CD4-positive, CD25-positive, alpha-beta regulatory T cell (primary cell): ENCODE measurements at places on chromosomes 16 and 17.

GRCh38 chr16:22219389-22220068 lies 13.5 kb downstream of the EEF2K start:
- no peak for DNase-seq

DNA sequence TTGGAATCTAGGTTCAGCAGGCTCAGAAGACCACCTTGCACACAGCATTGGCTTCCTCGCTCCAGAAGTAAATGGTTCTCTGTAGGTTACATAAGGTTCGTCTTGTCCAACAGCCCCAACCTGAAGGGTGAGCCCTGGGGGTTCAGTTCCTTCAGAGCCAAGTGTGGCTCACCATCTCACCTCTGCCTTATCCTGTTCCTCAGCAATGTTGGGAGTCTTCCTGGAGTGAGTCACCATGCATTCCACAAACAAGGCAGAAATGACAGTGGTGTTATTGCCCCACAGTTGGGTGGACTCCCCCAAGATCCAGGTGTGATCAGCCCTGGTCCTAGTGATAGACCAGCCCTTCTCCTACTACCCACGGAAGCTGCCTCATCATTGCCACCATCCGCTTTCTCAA lies 26.8 kb upstream of the SMPD3 start:
- DNase-seq = no peak

DNA sequence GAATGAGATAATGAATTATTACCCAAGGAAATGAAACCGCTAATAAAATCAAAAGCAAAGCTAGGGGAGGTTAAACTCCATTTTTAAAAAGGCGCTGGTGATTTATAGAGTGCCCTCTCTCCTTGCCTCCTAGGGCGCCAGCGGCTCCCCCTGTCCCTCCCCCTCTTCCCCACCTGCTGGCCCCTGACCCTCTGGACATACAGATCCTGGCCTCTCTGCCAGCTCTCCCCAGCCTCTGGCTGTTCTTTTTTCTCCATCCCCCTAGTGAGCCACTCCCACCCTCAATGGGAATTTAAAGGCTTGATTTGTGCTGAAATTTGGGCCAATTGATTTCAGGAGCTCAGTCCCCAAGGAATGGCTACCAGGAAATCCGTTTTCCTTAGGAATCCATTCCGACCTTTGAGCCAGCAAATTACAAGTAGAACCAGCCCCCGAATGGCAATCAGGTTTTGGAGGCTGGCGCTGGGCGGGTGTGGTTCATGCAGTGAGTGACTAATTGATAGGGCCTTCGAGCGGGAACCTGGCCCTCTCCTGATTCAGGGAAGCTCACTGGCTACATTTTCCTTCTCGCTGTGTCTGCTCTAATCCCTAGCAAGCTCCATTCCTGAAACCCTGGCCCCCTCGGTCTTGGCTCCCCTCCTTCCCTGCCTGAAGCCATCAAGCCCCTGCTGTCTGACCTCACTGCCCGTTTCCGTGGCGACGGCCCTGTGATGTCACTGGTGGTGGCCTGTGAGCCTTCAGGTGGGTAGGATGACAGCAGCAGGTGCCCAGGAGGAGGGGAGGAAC lies 141.9 kb upstream of the SDK2 start:
- no peak for DNase-seq

- DNase-seq = no peak
These were observed 669.1 kb upstream of the SALL1 start for GRCh38 chr16:51820176-51820575.

GRCh38 chr16:5615868-5616642 lies 518.5 kb upstream of the EEF2KMT start:
- DNase-seq = no peak

DNA sequence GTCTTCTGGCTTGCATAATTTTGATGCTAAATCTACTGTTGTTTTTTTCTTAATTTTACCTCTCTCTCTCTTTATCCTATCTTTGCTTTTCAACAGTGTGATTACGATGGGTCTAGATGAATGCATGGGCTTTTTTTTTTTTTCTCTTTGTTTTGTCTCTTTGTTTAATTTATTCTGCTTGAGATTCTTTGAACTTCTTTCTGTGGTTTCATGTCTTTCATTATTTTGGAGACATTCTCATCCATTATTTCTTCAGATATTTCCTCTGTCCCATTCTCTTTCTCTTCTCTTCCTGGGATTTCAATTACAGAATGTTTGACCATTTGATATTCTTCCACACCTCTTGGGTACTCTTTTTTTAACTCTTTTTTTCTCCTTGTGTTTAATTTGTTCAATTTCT lies 52.3 kb downstream of the CCDC182 start:
- no peak for DNase-seq

DNA sequence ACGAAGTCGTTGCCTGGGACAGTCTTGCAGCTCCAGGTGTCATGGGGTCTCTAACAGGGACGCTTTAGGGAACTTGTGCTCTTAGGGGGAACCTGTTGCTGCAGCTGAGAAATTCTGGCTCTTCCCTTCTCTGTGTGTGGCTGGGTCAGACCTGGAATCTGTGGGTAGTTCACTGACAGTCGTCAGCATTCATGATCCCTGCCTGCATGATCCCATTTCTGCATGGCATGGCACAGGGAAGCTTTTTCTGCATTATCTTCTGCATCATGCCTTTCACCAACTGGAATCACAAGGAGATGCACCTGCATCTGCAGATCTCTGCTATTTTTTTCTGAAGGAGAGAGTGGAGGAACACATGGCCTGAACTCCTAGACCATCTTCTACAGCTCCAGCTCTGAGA lies 85.6 kb downstream of the SOX9 start:
- no peak for DNase-seq

DNA sequence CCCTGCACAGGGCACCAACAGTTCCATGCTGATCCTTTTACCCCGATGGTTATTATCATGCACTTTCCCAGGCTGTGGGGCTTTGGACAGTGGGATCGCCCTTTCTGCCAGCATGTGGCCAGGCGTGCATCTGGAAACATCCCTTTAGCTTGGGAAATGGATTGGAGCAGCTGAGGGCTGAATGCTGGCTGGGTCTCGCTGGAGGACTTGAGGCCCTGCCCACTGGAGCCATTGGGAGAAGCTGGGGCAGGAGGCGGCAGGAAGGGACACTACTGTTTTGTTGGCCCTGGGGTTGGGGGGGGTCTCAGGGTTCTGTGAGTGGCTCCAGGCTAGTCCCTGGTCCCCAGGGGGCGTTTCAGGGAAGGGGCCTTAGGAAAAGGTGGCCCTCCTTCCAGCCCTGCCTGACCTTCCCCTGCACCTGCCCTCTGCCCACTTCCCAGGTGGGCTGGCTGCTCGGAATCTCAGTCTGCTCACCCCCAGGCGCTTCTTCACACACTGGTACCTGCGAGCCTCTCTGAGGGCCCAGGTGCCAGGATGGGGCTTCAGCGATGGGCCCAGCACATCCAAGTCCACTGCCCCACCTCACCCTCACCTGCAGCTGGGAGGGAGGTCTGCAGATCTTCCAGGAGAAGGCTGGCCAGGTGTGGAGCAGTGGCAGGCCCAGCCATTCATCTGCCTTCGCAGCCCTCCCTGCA lies 1.6 kb upstream of the ADGRG3 start:
- DNase-seq = no peak

GRCh38 chr17:61452301-61453290 lies at the start of gene TBX4:
Gene TBX4, plus strand, starts transcription at chr17:61452422. Its CDS starts 4,069 bp downstream, at chr17:61456491.
- DNase-seq = no peak

DNA sequence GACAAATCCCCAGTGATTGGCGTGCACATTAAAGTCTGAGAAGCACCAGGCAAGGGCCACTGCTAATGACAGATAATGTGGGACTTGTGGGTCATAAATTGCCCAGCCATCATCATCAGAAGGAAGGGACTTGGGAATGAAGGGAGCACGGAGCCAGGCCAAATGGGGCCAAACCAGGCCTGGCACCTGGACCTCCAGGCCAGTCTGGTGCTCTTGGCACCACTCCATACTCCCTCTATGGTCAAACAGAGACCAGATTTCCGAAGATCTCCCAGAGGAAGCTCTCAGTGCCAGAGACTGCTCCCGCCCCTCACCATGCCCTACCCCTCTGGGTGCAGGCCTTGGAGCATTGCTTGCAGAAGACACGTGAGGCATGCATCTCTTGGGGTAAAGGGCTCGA lies 142.2 kb downstream of the CCDC182 start:
- no peak for DNase-seq

- DNase-seq = no peak
These were observed 242.8 kb upstream of the PSMD7 start for GRCh38 chr16:74053826-74054225.

DNA sequence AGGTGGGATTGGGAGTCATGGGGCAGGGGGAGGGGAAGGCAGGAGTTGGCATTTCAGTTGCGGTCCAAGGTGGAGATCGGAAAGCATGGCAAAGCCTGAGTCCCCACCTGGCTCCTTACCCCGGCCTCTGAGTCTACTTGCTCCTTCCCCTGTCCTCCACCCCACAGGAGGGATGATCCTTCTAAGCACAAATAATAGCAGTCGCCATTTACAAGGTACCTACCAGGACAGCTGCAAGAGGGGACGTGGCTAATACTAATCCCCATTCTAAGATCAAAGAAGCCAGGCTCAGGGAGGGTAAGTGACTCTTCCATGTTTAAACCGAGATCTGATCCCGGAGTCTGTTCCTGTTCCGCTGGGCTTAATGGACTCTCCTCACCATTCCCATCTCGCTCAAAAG lies 396.3 kb downstream of the SLC39A11 start:
- no peak for DNase-seq

- DNase-seq = no peak
These were observed 277.1 kb downstream of the CEP112 start for GRCh38 chr17:65914784-65915342.

GRCh38 chr17:50274142-50274896 lies at the start of gene TMEM92:
Gene TMEM92, plus strand, starts transcription at chr17:50274466. Its CDS starts 36 bp downstream, at chr17:50274502.
- no peak for DNase-seq
